ENCODE measurements at places on chromosomes 7 and 10.

- no peak for ATAC-seq
Observed at GRCh38 chr10:125082881-125083575, 77.3 kb downstream of the CTBP2 start.

GRCh38 chr7:41955451-41955850 is 252.6 kb upstream of the INHBA start:
- ATAC-seq, result no peak

DNA sequence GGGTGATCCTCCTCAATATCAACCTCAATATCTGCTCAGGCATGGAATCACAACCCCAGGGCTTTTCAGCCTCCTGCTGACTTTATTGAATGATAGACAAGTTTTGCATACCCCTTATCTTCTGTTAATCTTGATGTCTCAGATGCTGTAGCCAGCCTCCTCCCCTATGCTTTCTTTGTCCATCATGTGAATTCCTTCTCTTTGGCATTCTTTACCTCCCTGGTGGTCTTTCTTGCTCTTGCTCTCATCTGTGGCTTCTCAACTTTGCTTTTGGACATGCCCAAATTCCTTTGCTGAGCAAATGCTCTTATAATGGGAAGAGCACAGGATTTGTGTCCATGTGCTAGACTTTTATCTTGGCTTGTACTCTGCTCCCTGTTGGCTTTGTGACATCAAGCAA is 73.4 kb upstream of the FAM13C start:
- ATAC-seq, result no peak

- ATAC-seq, result no peak
Observed at GRCh38 chr7:17071866-17072265, 190.1 kb upstream of the AGR3 start.
